NCI-H2107 (cell line): ENCODE measurements at places on chromosomes 3 and 15.
A peak's percentile ranks its signal among the peaks of the same experiment; 100 is the strongest.

DNA sequence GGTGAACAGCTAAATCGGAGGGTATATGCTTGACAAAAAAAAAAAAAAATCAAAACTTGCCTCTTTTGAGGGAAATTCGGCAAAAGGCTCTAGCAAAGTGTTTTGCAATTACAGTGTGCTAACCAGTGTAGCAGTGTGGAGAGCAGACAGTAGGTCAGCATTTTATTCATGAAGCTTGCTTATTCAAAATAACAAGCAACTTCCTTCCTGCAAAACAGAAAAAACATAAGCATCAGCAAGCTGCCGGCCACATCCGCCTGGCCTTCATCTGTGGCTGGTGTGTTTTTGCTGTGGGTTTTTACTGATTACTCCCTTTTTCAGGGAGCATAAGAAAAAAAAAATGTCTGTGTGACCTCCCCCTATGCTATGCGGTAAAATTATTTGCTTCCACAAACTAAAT is 434.1 kb downstream of the OCA2 start:
- no peak for DNase-seq

DNA sequence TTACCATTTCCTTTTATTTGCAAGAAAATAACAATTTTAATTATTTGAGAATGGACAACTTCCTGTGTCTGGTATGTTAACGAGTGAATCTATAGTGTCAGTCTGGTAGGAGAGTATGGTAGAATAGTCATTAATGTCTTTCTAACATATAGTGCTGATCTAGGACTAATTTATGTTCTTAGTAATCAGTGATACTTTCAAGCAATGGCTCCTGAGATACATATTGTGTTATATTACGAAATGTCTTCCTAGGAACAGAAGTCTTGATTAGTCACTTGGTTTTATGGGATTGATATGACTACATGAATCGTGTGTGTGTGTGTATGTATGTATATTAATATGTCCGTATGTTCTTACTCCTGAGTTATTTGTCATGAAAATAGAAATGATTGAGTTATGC is 66.6 kb upstream of the PAQR5 start:
- DNase-seq, result no peak

DNA sequence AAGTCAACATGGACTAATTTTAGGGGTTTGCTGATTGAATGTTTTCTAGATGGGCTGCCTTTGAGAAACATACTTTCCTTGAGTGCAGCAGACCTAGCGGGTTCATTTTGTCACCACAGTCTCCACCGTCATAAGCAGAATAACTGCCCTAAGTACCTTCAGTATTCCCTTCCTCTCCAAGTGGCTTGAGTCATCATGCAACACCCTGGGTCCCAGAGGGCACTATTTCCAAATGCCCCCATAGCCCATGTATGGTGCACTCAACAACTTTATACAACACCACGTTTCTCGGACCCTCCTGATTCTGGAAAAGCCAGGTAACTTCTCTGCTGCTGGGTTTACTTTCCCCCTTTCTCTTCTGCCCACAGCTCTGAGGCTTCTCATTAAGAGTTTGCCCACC is 151.3 kb upstream of the STRIT1 start:
- no peak for DNase-seq

DNA sequence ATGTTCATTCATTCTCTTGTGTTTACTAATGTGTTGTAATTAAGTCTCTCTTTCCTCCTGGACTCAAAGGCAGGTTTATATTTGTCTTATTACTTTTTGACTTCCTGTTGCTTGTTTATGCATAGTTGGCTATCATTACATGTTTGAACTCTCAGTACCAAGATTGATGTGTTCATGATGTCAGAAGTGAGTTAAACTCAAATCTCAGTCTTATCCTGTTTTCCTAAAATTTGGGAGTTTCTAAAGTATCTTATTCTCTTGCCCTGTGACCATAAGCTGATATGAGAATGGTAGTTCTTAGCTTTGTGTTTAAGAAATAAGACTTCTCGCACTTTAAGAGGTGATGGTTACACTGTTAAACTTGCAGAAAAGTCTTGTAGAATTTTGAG is 5.2 kb downstream of the GLCE start:
- DNase-seq, result no peak

- DNase-seq, result no peak
Observed at GRCh38 chr3:42072831-42073301, 18.3 kb upstream of the TRAK1 start.

DNA sequence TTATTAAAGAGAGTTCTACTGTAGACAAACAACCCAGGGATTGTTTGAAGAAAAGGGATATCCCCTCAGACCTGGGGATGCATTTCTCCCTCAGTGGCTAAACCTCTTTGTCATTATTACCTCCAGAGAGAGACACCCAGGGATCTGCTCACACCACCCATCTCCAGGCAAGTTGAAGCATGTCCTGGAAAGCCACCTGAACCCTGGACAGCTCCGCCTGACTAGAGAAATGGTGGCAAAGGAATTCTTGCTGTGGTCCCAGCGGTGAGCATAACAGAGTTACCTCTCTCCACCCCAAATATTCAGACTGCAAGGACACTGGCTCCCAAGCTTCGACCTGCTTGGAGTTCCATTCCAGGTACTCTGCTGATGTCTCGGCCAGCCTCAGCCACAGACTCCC is 320.2 kb downstream of the RORA start:
- DNase-seq, result no peak

GRCh38 chr15:63905131-63905530 is 71.4 kb upstream of the HERC1 start:
- DNase-seq, result no peak

GRCh38 chr3:12884790-12885582 is 43.6 kb upstream of the RPL32 start:
- DNase-seq, result no peak

DNA sequence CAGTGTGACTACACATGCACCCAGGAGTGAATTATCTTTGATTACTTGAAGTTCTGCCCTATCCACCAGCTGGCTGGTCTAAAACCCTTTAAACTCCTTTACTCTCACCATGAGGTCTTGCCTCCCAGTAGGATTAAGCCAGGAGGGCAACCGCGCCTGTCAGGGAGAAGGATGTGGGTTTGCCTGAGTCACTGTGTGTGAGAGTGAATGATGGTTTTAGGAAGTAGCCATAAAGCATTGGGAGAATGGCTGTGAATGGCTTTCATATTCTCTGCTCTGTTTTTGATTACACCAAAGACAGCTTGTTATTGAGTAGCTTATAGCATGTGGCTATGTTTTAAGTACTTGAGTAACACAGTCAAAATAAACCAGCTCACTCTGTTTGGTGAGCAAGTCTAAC is 637.7 kb upstream of the TBL1XR1 start:
- DNase-seq, result peak; percentile 71

DNA sequence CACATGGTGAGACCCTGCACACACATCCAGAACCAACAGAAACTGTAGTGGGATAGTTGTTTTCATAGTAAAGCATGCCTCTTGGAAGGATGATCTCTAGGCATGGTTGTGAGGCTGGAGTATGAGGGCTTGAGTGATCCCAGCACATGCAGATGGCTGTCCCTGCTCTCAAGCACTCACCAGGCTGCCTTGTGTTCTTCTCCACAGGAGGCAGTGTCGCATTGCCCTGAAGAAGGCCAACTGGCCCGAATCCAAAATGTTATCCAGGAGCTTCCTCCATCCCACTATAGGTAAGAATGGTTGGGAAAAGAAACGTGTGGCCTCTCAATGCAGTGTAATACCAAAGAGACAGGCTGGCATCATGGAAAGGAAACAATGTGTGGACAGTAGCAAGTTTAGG is 82.7 kb downstream of the TMEM39A start:
- DNase-seq, result peak; percentile 36

GRCh38 chr3:17300441-17300840 is 415.7 kb downstream of the PLCL2 start:
- DNase-seq, result no peak

DNA sequence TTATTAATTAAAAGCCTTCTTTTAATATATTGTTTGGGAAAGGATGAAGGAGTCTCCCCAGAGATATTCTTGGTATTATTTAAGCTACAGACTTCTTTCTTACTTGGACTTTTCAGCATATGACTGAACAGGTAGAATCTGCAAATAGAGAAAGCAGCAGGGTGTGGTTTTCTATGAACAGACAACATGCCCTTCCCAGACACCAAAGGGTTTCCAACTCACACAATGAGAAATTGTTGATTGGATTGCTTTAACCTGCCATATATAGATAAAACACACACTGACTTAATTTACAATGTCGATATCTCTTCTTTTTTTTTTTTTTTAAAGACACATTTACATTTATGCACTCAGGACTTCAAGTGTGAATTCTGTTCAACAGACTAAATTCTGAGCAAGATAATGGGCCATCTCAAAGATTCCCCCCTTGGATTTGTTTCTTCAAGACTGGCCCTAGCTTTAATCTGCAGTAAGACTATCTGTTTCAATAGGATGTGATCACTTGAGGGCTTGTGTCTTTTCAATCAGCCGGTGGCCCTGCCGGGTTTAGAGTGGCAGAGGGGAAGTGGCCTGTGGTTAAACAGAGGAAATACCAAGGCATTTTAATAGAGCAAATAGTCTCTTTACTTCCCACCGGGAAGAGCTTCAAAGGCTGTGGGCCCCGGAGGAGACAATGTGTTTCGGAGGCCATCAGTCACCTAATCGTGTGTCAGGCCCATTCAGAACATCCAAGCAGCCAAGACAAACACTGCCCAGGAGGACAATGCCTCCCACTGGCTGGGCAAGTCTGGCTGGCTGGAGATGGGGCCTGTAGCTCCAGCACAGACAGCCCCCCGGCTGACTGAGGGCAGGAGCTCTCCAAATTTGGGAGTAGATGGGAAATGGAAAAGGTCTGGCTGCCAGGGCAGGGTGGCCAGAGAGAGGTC is 6.1 kb downstream of the IL17RD start:
- no peak for DNase-seq

DNA sequence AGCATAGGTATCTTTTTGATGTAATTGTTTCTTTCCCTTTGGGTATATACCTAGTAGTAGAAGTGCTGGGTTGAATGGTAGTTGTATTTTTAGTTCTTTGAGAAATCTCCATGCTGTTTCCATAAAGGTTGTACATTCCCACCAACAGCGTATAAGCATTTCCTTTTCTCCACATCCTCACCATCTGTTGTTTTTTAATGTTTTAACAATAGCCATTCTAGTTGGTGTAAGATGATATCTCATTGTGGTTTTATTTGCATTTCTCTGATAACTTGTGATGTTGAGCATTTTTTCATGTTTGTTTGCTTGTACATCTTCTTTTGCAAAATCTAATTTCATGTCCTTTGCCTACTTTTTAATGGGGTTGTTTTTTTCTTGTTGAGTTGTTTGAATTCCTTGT is 80.0 kb upstream of the TMC3 start:
- DNase-seq, result no peak

- DNase-seq, result no peak
Observed at GRCh38 chr3:123678108-123678511, 93.3 kb upstream of the HACD2 start.

- no peak for DNase-seq
Observed at GRCh38 chr3:196141052-196141865, 59.4 kb upstream of the TFRC start.

GRCh38 chr3:50324351-50325112 is 2.0 kb upstream of the HYAL2 start:
- no peak for DNase-seq

DNA sequence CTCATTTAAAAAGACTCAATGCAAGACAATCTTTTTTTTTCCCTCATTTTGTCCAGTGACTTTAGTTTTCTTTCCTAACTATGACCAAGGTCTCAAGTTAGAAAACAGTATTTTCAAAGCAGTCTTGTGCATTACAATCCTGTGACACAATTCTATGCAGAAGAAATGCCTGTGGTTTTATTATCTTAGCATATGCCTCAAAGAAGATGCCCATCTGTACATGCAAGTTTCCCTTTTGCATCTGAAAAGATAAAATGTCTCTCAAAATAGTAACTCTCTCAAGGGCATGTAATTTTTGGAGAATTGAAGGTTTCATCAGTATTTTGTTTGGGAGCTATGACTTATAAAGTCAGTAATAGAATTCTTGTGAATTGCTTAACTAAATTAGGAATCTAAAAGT is 292.0 kb upstream of the SUCLG2 start:
- DNase-seq, result no peak

GRCh38 chr15:99138491-99138982 is 33.7 kb downstream of the SYNM start:
- DNase-seq, result no peak
